ENCODE measurements at places on chromosomes 5 and 9.
A peak's percentile ranks its signal among the peaks of the same experiment; 100 is the strongest.

DNA sequence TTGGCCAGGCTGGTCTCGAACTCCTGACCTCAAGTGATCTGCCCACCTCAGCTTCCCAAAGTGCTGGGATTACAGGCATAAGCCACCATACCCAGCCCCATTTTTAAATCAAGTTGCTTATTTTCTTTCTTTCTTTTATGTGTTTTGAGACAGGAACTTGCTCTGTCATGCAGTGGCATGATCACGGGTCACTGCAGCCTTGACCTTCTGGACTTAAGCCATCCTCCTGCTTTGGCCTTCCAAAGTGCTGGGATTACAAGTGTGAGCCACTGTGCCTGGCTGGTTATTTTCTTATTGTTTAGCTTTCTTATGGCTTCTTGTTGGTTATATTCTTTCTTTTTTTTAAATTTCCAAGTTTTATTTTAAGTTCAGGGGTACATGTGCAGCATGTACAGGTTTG lies 79.7 kb upstream of the C5orf63 start:
- DNase-seq: no peak

DNA sequence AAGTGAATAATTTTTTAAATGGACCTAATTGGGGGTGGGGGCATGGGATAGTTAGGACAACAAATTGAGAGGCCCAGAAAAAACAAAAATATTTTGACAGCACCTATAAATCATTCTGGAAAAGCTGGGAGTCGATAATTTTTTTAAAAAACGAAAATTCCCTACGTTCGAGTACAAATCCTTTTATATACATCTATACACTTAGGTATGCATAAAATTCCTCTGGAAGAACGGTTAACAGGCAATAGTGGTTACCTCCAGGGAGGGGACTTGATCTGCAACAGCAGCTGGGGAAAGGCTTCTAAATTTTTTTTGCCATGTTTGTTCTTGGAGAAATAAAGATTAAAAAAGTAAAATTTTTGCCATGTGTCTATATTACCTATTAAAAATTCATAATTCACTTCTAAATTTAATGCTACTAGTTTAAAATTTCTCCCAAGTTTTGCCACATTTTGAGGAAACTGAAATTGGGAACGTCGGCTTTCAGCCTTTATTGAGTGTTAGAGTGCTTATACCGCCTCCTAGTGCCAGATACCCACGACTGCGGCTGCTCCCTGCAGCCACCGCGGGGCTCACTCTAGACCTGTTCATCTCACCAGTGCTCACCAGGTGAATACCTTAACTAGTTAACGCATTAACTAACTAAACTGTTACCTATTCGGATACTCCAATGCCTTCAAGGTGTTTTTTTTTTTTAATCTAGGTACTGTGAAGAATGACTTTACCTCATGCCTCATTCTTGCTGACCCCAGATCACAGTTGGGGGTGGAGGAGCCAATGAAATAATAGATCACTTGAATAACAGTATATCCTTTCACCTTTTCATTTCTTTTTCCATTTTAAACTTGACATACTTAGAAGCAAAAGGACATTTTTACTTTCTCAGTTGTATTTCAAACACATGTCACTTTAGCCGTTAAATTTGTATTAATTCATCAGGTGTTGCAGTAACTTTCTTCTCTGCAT lies 1.8 kb upstream of the BHMT start:
- peak; percentile 8 for DNase-seq

DNA sequence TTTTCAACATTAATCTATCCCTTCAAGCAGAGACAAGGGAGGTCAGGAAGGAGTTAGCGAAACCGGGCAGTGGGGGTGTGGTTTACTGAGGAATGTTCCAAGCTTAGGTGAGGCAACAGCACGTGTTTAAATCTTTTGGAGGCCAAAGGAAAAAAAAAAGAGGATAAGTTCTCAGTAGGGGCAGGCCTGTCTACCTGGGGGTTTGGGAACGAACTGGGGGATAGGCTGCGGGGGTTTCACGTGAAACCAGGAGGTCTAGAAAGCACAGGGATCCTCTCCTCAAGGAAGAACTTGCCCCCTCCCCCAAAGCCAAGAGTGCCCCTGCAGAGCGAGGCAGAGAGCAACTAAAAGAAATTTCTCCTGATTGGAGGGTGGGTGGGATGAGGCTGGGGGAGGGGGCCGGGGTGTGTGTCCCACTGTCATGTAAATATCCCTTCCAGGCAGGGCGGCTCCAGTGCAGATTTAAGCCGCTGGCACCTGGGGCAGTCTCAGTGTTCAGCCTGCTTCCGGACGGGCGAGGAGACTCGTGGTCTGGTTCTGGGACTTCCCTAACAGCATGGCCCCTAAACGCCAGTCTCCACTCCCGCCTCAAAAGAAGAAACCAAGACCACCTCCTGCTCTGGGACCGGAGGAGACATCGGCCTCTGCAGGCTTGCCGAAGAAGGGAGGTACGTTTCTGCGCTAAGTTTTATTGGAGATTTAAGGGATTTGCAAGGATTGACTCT lies 5.5 kb upstream of the SET start:
- peak; percentile 16 for DNase-seq

DNA sequence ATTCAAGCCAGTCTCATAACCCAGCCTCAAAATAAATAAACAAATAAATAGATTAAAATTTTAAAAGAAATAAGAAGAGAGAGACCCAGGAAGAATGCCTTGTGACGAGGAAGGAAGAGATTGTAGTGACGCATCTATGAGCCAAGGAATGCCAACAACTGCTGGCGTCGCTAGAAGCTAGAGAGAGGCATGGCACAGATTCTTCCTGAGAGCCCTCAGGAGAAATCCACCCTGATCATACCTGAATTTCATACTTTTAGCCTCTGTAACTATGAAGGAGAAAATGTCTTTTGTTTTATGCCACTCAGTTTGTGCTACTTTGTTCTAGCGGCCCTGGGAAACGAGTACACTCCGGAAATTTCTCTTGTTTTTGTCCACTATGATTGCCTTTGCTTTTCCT lies 103.9 kb downstream of the C9orf50 start:
- DNase-seq: no peak

DNA sequence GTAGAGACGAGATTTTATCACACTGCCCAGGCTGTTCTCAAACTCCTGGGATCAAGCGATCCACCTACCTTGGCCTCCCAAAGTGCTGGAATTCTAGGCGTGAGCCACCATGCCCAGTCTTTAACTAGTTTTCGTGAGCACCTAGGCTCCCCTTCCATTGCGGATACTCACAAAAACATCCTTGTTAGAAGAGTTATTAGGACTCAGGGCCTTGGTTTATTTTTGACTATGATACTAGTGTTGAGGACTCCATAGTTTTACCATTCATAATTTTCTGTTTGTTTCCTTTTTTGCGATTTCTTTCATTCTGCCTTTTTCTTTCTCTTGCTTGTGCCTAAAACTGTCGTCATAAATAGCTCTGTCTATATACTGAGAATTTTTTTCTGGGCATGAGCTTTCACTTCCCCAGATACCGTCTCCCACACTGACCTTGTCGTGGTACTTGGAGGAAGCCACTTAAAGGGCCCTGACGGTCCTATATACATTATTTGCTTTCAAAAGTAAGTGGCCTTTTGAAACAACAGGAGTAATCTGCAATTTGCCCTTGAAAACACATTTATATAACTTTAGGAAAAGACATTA lies 5.2 kb downstream of the F2R start:
- no peak for DNase-seq

- DNase-seq: no peak
Measured at GRCh38 chr5:128290152-128290858, 206.7 kb downstream of the SLC12A2 start.

GRCh38 chr5:92581249-92581648 lies 999.8 kb downstream of the NR2F1-AS1 start:
- no peak for DNase-seq

DNA sequence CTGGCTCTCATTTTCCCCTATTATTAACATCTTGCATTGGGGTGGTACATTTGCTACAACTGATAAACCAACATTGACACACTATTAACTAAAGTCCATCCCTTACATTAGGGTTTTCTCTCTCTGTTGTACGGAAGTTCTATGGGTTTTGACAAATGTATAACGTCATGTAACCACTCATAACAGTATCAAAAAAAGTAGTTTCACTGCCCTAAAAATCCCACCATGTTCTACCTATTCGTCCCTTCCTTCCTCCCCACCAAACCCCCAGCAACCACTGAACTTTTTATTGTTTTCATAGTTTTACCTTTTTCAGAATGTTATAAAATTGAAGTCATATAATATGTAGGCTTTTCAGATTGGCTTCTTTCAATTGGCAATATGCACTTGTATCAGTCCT lies 40.1 kb downstream of the MLLT3 start:
- no peak for DNase-seq

- DNase-seq: no peak
Measured at GRCh38 chr9:91302831-91303230, 58.9 kb downstream of the AUH start.

DNA sequence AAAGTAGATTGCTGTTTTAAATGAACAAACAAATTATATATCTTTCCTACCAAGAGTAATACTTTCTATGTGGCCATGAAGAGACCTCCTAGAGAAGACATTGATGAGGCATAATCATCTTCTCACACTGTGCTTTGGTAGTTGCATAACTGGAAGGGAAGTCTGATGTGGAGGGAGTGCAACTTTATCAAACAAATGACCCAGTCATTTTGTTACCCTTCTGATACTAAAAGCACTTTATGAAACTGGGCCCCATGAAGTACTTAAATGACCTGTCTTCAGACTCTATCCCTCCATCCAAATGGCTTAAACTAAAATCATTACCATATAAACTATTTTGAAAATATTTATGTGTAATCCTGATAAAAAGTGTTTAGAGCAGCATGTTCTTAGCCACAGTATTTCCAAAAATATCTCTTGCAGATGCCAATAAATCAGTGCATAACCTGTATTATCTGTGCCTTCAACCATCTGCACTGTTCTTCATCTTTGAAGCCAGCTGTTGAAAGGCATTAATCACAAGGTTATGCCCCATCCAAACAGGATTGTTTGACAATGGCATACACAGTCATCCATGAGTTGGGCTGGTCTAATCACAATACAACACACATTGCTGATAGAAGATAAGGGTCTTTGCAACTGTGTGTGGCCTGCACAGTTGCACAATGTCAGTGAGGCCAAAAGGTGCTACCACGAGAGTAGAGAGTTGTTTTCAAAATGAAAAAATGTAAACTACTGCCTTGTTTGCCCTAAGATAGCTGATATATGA lies 31.9 kb upstream of the MIER3 start:
- no peak for DNase-seq

DNA sequence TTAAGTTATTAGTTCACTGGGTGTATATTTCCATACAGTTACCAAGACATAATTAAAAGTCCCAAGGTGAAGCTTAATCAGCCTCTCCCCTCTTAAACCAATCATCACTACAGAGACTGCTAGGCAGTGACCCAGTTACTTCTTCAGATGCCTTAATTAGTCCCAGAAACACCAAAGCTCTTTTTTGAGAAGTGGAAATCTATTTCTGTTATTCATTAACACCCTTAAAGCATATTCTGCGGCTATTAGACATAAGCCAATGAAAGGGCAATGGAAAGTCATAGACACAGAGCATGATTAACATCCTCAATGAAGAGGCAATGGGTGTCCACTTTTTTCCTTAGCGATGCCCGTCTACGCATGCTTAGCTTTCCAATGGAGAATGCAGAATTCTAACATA lies 48.3 kb upstream of the DNAH5 start:
- DNase-seq: no peak

GRCh38 chr5:75051217-75051751 lies 1.1 kb downstream of the GCNT4 start:
- peak; percentile 11 for DNase-seq

- DNase-seq: no peak
Measured at GRCh38 chr9:83231039-83231438, 168.1 kb upstream of the RASEF start.

- DNase-seq: peak; percentile 69
Measured at GRCh38 chr9:129610473-129611306, 10.2 kb downstream of the C9orf50 start.

DNA sequence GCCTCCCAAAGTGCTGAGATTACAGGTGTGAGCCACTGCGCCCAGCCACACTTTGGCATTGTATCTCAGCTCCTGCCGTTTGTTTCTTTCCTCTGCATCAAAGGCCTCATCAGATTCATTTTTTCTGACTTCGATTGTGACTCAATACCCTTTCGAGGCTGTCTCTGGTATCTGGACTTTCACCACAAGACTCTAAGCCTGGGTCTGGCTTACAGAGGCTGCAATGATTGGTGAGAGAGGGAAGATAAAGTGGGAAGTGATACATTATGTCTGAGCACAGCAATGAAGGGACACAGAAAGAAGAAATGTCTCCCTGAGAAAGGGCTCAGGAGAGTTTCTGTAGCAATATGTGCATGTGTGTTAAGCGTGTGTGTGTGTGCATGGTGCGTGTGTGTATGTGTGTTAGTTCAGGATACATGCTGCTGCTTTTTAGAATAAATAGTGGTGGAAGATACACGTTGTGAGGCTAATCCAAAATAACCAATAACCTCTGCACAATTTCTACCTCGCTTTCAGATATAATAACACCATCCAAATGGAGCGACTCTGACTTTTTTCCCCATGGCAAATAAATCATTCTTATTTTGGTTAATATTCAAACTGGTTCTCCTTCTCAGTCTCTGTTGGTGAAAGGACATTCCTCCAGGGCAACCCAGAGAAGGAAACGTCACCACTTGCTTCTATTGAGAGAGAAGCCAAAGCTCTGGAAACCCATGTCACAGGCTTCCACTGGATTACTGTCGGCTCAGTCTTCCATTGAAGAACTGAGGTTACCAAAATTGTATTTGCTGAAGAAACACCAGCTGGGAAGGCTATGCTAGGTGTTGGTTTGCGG lies 8.1 kb upstream of the DAB2 start:
- no peak for DNase-seq

DNA sequence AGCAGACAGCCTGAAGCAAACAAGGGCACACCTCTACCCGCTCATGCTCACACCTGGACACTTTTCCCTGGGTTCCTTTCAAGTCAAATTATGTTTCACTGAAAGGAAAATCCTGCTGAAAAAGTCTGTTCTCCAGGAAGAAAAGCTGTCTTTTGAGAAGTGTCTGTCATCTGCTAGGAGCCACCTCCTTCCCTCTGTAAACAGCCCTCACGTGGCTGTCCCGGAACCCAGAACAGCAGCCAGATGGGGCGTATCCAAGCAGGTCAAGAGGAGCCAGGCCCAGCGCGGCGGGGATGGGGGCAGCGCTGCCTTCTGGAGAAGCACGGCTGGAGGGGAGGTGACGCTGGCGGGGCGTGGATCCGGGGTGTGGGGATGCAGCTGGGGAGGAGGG lies at the start of gene PNPLA7:
Gene PNPLA7 (minus strand): TSS at position 172 of the 391 bp plus-strand sequence. CDS start 205 bp downstream, outside the sequence.
- DNase-seq: peak; percentile 22

DNA sequence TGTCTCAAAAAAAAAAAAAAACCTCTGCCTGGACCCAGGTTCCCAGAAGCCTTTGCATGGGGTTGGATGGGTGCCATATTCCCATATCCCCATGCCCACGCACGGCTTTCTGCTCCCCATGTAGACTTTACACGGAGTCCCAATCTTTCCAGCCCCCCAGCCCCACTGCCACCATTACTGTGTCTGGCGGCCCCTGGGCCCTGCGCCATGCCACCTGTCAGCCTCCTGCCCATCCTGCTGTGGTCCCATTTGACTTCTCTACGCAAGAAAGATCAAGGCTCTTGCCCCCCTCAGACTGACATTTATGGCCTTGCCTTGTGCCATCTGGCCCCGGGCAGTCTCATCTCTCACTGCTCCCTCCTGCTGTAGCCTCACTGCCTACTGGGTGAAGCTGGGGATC lies 6.5 kb upstream of the AK1 start:
- no peak for DNase-seq

Data from stimulated activated CD4-positive, alpha-beta T cell treated with anti-CD3 and anti-CD28 coated beads, Interleukin-4, amount 100 ng/mL, for 48 hours (primary cell).